Peyer's patch (tissue), 4 donors: ENCODE measurements at places on chromosomes 4 and X.
A peak's percentile ranks its signal among the peaks of the same experiment; 100 is the strongest.

DNA sequence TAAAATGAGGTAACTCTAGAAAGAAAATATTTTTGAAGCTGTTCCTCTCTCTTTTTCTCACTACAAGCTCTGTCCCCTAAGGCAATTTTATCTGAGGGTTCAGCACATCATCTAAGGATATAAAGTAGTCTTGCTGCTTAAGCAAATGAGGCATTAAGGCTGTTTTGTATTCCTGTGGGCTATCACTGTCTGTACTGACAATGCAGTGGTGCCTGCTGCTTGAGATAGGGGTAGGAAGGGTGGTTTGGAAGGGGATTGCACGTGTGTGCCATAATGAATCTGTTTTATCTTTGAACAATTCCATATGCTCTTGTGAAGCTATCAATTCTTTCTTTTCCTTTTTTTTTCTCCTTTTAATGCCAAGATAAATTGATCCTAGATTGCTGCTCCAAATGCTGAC, 128.0 kb upstream of the ATOH1 start:
- H3K4me1 ChIP-seq: no peaks in the 10 kb centered on the region
- H3K4me3 ChIP-seq: no peak overlapping the region
- DNase-seq: no peak
- no peaks in the 10 kb centered on the region for H3K27me3 ChIP-seq

DNA sequence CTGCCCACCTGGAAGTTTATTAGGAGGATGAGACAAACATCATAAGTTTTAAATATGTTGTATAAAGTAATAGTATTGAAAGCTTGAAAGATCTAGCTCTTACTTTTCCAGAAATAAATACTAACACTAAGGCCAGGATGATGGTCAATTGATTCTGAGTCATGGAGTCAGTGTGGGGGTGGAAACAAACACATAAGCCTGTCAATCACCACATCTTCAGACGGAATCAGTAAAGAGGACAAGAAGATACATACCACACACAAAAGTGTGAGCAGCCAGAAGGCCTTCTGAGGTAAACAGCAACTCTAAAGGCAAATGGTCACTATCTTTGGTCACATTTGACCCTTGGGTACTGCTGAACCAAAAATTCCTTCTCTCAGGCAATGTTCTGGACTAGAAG, 365.0 kb upstream of the RASGEF1B start:
- H3K27ac ChIP-seq: no peak overlapping the region
- no peak for DNase-seq
- no peaks in the 10 kb centered on the region for H3K36me3 ChIP-seq
- no peaks in the 10 kb centered on the region for H3K4me1 ChIP-seq

DNA sequence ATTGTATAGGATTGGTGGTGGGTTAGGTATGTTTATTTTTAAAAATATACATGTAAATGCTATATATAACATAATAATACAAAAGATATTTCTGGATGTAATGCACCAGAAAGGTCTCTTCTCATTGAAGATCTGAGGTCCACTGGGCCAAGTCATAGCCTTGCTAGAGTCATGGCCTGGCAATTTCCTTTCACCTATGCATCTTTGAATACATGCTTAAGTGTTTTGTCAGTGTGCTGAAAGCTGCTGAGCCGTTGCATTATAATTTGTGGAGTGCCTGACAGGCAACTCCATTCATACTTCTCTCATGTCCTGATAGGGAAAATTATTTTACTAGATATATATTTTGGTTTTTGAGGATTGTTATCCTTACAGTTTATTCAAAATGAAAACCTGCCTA, 410.2 kb upstream of the CT83 start:
- H3K27ac ChIP-seq: no peak overlapping the region
- H3K4me3 ChIP-seq: no peak overlapping the region
- H3K4me1 ChIP-seq: no peaks in the 10 kb centered on the region
- no peaks in the 10 kb centered on the region for H3K27me3 ChIP-seq
- no peak for DNase-seq

DNA sequence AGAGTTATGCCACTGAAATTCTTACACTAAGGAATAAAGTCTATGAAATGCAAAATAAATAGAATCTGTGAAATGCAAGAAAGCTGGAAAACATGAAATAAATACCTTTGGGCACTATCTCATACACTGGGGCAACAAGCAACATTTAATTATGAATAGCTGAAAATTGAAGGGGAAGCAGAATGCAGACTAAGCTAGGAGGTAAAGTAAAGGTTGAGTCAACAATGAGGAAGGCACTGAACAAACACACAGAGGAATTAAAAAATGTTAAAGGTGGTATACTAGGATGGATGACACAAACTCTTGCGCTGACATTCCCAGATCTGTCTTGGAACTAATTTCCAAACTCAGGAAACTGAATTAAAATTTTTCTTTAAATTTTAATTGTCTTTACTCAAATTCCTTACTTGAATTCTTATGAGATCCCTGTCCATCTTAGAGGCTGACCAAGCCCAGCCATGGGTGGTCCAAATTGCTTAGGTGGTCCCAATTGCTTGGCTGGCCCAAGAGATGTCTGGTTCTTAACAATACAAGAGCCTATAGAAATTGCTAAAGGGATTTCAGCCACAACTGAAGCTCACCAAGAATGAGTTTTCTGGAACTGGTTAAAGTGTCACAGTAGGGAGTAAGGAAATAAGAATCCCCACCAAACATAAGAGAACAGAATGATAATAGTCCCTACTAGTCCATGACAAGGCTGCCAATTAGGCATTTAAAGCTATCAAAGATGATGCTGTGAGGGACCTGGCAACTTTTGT, 41.3 kb upstream of the ZCCHC13 start:
- no peaks in the 10 kb centered on the region for H3K27me3 ChIP-seq
- no peaks in the 10 kb centered on the region for H3K4me1 ChIP-seq
- no peak overlapping the region for H3K4me3 ChIP-seq
- no peaks in the 10 kb centered on the region for H3K36me3 ChIP-seq
- DNase-seq: no peak
- no peak overlapping the region for H3K27ac ChIP-seq

- DNase-seq: no peak
- H3K4me3 ChIP-seq: no peak overlapping the region
- no peaks in the 10 kb centered on the region for H3K36me3 ChIP-seq
- no peaks in the 10 kb centered on the region for H3K27me3 ChIP-seq
- no peaks in the 10 kb centered on the region for H3K4me1 ChIP-seq
These were observed 269.6 kb downstream of the GBA3 start for GRCh38 chr4:22962295-22962694.

DNA sequence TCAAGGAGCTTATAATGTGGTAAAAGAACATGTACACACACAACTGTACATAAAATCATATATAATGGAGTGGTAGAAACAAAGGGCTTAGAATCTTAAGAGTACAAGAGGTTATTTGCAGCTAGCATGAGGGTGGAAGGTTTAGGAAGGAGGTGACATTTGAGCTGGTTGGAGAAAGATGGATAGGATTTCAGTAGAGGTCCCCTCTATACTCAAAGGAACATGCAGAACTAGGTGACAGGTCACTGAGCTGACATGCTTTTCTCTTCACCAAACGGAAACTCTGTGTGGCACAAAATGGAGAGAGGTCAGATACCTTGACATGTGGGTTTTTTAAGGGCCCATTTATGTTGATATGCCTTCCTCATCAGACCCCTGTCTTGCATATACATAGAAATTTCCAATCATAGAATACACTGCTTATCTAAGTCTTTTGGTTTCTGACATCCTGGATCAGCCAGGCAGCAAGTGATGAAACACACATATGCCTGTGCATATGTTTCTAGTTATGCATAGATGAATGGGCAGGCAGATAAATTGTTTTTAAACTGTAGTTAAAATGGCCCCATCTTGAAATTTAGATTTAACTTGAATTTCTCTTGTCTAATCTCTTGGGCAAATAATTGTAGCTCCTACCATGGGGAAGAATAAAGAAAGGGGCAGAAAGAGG, 29.3 kb downstream of the CLCN5 start:
- H3K27ac ChIP-seq: no peak overlapping the region
- no peak overlapping the region for H3K4me3 ChIP-seq
- H3K27me3 ChIP-seq: no peaks in the 10 kb centered on the region
- no peaks in the 10 kb centered on the region for H3K4me1 ChIP-seq

- no peak overlapping the region for H3K4me3 ChIP-seq
- H3K27me3 ChIP-seq: no peaks in the 10 kb centered on the region
- no peaks in the 10 kb centered on the region for H3K4me1 ChIP-seq
- no peak for DNase-seq
These were observed 32.4 kb downstream of the CCNG2 start for GRCh38 chr4:77189412-77189811.

DNA sequence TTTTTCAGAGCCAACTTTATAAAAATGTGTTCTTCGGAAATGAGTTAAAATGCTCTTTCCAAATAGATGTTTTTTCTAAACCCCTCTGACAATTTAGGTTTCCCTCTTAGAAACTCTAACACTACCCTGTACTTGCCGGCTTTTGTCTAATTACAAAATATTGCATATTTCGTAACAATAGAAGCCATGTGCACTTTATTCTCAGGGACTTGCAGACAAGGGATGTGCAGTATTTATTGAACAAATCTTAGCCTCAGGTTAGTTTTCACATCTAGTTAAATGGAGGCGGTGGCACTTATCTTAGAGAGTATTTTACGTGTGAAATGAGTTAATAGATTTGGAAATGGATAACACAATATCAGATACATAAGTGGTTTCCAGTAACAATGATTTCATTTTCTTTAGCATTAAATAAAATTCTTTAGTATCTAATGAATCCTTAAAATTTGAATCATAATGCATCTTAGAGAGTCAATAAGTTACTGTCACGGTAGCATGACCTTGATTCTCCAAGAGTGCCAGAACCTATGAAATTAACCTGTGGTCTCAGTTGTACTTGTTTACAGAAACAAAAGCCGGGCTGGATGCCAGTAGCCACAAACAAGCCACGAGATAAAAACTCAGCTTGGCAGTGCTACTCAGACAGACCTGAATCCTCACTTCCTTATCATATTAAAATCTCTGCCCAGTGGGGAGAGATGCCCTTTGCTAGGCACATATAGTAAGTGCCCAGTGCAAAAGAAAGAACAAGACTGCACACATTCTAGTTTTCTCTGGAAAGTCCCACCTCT, 772 bp upstream of the PABPC4L start:
- no peaks in the 10 kb centered on the region for H3K4me1 ChIP-seq
- no peaks in the 10 kb centered on the region for H3K36me3 ChIP-seq
- DNase-seq: no peak
- no peak overlapping the region for H3K4me3 ChIP-seq
- H3K27me3 ChIP-seq: no peaks in the 10 kb centered on the region

DNA sequence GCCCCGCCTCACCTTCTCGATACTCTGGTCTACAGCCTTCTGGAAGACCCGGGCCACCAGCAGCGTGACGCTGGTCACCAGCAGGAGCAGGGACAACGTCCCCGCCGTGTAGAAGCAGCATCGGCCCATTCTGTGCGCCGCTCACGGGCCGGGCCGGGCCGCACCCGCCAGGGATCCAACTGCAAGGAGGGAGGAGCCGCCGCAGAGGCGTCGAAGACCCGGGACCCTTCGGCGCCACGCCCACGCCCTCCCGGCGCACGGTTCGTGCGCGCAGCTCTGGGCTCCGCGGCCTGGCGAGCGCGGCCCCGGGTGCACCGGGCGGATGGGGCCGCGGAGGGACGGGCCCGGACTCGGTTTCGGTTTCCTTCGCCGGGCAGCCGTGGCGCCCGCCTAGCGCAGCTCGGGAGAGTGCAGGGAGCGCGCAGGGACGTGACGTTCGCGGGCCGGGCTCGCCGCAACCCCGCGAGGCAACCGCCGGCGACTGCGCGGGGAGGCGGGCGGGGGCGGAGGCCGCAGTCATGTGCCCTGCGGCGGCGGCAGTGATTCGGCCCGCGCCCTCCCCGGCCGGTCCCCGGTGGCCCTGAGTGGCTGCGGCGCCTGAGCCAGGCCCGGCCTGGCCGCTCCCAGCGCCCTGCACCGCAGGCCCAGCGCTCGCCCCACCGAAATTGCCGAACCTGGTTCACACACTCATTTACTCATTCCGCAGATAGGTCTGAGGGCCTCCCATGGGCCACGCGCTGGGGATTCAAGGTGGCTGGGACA, at the start of gene SCARB2:
SCARB2 (minus strand) TSS at position 410 of the 762 bp plus-strand sequence; CDS start at position 129, 281 bp downstream.
- peak; percentile 93 for DNase-seq
- H3K36me3 ChIP-seq: no peaks in the 10 kb centered on the region
- H3K27me3 ChIP-seq: no peaks in the 10 kb centered on the region
- peaks cover 4% of the 10 kb centered on the region for H3K4me1 ChIP-seq

DNA sequence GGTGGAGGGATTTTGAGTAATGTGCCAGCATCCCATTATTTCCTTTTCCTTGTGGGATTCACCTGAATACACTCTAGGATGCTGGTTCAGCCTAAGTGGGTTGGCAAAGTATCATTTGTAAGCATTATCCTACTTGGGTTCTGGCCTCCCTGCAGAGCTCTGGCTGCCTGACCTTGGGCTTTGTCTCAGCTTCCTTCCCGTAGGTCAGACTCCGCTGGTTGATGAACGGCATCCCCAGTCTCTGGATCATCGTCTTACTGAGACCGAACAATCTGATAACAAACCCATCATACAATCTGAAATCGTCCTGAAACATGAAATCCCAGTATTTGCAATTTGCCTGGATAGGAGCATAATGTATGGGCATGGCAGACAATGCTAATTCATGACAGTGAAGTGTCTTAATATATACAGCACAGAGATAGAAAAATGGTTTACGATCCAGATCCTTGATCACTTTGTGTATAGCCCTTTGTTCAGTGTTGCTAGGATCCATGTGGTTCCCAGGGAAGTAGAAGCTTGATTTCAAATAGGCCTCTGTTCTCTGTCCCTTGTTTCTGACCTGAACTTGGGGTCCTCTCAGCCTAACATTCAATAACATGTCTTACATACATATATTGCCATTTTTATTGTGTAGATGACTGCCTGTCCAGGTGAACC, 5.5 kb downstream of the MID2 start:
- H3K4me1 ChIP-seq: no peaks in the 10 kb centered on the region
- DNase-seq: no peak
- H3K4me3 ChIP-seq: no peak overlapping the region
- no peaks in the 10 kb centered on the region for H3K27me3 ChIP-seq
- H3K36me3 ChIP-seq: no peaks in the 10 kb centered on the region
- H3K27ac ChIP-seq: no peak overlapping the region
